ENCODE measurements at places on chromosomes 12 and 14.

DNA sequence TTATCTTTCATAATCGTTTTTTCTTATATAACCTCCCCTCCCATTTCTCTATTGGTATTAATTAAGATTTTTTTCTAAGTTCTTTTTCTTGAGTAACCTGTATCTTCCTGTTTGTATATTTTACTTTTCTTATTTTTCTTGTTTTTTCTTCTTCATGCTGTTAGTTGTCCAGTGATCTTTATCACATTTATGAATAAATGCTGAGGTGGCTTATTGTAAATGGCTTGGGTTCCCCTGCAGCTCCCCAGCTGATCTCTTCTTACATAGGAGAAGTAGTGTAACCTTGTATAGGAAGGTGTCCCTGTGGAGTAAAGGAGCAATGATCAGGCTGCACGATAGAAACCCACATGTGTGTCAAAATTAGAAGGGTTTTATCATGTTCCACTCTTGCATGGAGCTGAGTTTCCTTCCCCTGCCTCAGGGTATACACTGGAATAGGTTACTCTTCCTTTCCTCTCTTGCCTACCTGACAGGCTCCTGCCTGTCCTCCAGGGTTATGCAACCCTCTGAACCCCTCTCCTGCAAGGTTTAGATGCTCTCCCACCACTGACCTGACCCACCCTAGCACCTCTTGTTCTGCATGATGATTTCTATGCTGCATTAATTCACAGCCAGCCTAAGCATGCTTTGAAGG lies 334.8 kb upstream of the RGS6 start:
- DNase-seq: no peak

GRCh38 chr14:91910196-91910595 lies 37.3 kb downstream of the FBLN5 start:
- DNase-seq: no peak

DNA sequence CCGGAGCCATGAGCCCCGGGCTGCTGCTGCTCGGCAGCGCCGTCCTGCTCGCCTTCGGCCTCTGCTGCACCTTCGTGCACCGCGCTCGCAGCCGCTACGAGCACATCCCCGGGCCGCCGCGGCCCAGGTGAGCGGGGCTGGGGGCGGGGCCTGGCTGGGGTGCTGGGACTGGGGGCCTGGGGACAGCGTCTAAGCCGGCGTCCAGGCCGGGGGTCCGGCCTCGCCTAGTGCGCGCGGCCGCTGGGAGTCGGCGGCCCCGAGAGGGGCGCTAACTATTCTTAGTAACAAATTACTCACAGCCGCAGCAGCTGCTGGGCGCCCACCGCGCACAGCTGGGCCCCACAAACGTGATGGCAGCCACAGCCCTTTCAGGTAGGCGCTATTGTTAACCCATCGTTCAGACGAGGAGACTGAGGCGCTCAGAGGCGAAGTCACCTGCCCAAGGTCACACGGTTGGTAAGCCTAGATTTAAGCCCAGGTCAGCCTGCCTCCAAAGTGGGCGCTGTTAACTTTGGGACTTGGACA lies 374 bp downstream of the CYP46A1 start:
- DNase-seq: peak; percentile 14

DNA sequence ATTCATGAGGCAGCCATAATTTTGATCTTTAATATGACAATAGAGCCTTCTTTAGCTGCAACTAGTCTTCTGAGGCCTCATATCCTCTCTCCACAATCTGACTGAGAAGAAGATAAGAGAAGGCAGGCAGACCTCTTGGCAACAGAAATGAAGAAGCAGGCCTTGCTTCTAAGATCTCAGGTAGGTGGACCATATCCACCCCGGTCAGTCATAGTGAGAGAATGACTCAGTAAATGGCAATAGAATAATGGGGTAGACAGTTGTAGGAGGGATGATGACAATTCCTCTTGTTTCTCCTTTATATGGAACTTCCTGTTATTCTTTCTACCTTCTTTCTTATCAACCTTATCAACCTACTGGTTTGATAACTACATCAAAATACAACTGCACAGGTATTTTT lies 246.7 kb upstream of the G2E3 start:
- DNase-seq: no peak

DNA sequence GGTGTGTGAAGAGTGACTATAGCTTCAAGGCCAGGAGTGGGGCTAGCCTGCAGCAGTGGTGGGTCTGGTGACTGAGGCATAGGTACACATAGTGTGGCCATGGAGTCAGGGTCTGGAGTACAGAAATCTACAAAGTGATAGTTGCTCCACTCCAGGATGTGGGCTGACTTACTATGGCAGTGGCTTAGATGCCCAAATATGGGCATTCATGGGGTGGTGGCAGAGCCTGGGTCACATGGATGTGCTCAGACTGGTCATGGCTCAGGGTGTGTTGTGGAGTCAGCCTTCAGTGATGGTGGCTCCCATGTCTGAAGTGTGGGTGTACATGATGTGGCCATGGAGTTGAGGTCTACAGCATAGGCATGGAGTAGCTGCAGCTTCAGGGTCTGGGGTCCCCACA lies 27.3 kb downstream of the CLEC6A start:
- DNase-seq: no peak

DNA sequence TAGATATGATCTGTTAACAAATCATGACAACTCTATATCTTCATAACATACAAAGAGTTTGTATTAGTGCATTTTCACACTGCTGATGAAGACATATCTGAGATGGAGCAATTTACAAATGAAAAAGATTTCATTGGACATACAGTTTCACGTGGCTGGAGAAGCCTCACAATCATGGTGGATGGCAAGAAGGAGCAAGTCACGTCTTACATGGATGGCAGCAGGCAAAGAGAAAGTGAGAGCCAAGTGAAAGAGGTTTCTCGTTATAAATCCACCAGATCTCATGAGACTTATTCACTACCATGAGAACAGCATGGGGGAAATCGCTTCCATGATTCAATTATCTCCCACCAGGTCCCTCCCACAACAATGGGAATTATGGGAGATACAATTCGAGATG lies 157.6 kb downstream of the DUSP6 start:
- no peak for DNase-seq

- DNase-seq: no peak
Measured at GRCh38 chr12:82527165-82527780, 159.4 kb upstream of the TMTC2 start.

DNA sequence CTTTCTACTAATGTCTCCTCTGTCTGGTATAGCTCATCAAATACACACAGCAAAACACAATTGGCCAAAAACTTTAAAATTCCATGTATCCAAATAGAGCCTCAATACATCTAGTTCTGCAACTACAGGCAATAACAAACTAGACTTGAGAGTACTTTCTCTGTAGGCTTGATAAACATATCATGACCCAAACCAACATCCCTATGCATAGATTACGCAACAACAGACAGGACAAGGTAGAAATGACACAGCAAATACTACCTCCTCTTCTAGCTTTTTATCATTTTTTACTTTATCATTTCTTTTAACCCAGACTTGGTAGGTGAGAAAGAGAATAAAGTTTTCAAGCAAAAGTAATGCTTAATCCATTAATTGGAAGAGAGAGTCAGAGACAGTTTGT lies 41.8 kb downstream of the EML5 start:
- no peak for DNase-seq
